ENCODE measurements at places on chromosomes 11 and 22. TPM values are rescaled to one million over a fixed set of nuclear protein-coding genes. Genes with fewer than 3 reads are reported as not detected.

Gene OR8U1
- total RNA-seq, result not detected

Gene DGCR6L
- 34.3 TPM for total RNA-seq

Gene TRIM29
- not detected for total RNA-seq

Gene TSSK2
- total RNA-seq, result not detected

DNA sequence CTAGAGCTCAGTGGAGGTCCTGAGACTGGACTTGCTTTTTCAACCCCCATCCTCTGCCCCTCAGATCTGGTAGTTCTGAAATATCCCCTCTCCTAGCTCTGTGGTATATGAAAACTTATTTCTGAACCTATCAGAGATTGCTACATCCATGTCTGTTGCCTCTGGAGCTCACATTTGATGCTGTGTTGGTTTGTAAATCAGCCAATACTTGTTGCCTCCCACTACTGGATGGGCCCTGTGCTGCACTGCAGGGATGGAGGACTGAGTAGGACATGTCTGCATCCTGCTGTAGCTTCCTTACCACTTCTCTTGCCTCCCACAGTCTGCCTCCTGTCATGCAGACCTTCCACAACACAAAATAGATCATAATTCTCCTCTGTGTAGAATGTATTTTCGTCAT is 5.2 kb downstream of the OLFML1 start:
- DNase-seq, result no peak

- no peak for DNase-seq
Observed at GRCh38 chr11:17783878-17784277, 49.3 kb downstream of the KCNC1 start.

GRCh38 chr22:24104307-24105012 is 76.8 kb upstream of the SUSD2 start:
- DNase-seq, result no peak

GRCh38 chr11:65786008-65786785 is 666 bp upstream of the OVOL1 start:
- no peak for DNase-seq

DNA sequence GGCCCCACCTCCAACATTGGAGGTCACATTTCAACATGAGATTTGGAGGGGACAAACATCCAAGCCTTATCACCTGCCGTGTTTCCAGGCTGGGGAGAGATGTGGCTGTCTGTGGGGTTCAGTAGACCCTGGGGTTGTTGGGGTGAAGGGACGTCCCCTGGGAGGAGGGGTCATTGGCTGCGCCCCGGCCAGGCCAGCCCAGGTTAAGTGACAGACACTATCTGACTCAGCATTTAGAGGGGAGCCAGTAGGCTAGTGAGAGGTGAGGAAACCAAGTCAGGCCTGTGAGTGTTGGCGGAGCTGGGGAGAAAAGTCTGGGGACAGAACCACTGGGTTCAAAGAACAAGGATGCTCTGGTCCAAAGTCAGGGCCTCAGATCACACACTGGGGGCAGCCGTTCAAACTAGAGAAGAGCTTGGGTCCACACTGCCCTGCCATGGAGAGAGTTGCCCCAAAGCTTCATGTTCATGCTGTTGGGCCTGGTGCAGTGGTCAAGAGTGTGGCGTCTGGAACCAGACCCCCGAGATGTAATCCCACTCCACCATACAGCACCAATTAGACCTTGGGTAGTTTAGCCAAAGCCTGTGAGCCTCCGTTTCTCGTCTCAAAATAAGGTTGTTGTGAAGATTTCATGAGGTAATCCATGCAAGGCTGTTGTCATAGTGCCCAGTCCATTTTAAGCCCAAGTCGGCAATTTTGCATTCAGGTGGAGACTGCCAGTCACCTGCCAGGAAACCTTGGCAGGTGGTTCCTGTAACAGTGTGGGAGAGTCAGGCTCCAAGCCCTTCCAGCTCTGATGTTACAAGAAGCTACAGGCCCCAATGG is 1289.6 kb downstream of the TBC1D22A start:
- DNase-seq, result no peak

GRCh38 chr11:63619967-63620366 is 5.7 kb upstream of the PLAAT3 start:
- DNase-seq, result no peak
